ENCODE measurements at places on chromosomes 3 and 15.

DNA sequence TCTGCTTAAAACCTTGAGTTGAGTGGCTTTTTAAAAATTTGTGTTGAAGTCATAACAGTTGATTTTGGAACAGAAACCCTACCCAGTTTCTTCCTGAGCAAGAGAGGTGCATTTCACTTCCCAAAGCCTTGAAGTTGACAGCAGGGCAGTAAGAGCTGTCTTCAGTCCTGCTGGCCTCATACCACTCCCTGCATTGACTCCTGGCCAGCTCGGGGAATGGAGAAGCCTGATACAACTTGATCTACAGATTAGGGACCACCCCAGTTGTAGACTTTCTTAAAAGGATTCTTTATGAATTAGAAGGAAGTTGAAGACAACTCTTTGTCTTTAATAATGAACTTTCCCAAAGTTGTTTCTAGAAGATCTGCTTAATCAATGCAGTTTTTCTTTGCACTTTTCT lies 90.6 kb upstream of the FLNB start:
- DNase-seq: no peak

GRCh38 chr3:64023861-64024223 lies 548 bp upstream of the PSMD6 start:
- DNase-seq: no peak

- no peak for DNase-seq
These were observed 10.5 kb downstream of the WWTR1 start for GRCh38 chr3:149647285-149647684.

- no peak for DNase-seq
These were observed 11.3 kb downstream of the TMEM108 start for GRCh38 chr3:133049491-133049890.

DNA sequence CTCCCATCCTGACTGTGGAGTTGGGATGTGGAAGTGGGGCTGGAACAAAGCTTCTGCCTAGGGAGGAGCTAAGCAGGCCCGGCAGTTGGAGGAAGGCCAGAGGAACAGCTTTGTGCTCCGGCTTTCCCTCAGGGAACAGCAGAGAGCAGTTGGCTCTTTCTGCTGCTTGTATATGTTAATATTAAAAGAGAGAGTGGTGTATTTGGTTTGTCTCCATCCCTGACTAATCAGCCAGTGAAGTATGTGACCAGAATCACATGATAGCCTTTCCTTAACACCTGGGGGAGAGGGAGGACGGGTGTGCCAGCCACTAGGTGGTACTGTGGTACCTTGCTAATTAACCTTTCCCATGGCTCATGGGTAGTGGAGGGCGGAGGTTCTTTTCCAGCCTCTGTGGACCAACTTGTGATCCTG lies 10.0 kb downstream of the EIF2B5 start:
- peak; percentile 15 for DNase-seq

- DNase-seq: no peak
These were observed 19.3 kb downstream of the POMGNT2 start for GRCh38 chr3:43086460-43087165.

DNA sequence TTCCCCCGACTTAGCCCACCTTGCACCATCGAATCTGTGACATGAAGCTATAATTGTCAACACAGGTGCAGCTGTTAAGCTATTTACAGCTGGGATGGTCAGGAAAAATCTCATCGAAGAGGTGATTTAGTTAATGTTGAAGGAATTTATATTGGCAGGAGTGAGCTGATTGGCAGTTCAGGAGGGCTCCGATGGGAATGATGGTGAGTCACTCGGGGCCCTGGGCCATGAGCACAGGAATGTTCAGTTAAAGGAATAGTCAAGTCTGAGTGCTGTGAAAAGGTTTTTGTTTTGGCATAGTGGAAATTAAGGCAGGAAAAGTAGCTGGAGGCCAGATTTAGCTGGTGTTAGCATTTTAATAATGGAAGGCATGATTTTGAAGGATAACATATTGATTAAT lies 95.7 kb downstream of the OXSM start:
- DNase-seq: no peak

DNA sequence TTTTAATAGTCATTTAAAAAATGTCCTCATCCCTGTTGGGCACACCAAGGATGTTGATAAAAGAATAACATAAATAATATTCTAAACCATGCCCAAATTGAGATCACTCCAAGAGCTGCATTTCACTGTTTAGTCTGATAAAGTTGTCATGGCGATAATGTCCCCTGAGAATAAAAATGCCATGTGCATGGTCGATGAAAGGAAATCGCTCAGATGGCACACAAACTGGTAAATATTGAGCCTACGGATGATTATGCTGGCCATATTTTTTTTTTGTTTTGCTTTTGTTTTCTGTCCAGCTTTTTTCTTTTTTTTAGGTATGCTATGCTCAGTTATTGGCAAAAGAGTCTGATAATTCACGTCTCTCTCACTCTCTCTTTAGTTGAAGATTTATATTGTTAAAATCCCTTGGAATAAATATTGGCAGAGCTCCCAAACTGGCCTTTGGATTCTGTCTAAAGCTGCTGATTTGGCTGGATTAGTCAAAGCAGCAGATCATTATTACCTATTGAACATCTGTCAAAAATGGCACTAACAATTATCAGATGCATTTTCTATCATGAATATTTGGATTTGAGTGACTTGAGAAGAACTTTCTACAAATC lies 643.8 kb downstream of the SQOR start:
- DNase-seq: peak; percentile 96

DNA sequence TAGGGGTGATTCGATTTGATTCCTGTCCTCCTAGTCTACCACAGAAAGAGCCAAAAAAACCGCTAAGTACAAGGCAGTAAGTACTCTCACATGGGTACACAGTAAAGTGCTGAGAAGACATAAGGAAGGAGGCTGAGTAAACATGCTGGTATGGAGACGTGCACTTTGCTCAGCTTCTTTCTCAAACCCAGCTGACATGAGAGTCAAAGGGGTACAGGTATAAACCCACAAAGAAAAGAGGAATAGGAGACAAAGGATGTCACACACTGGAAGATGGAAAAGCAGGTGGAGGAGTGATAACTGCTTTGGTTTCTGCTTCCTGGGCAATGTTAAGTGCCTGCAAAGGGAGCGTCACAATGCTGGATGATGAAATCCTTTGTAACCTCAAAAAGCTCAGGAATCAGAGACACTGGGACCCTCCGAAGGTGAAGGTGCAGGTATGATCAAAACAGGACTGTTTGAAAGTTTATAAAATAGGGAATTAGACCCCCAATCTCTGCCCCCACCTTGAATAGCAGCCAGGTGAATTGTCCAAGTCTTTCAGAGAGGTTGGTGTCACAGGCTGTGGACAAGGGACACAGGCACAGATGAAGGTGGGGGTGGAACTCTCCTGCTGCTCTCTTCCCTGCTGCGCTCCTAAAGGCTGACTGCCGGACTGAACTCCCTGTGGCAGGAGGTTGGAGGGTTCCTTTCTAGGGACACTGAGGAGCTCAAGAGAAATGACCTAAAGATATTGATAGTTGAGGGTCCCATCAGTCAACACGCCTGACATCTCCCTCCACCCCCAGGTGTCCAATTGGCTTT lies 101.8 kb downstream of the RAB11A start:
- DNase-seq: no peak

- DNase-seq: no peak
These were observed 46.1 kb downstream of the MYRIP start for GRCh38 chr3:39855517-39855916.

GRCh38 chr15:88185584-88185983 lies 71.0 kb downstream of the NTRK3 start:
- DNase-seq: no peak

DNA sequence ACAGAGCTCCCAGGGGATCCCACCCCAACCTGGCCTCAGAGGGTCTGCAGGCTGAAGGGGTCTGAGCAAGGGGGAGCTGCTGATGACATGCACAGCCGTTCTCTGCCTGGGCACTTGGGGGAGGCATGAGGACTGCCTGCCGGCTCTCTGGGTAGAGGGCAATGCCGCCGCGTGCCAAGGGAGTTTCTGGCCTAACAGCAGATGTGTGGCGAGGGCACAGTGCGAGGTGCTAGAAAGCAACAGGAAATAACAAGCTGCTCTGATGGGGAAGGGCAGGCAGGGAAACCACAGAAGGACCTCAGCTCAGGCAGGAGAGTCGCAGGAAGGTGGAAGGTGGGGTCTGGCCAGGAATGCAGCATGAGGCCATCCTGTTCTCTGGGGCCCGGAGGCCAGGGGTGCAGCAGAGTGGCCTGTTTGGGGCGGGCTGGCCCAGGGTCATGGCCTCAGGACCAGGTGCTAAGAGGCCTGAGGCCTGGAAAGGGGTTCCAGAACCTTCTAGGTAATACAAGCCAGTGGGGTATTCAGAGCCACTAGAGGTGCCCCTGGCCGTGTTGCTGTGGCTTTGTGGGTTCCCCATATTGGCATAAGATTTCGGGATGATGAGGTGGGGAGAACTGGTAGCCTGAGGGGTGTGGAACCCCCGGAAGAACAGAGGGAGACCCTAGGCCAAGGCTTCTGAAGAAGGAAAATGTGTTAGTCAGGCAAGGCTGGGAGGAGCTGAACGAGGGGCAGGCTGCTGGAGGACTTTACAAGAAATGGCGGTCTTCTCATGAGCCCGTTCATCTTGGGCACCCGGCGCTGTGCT lies 41.2 kb downstream of the RGMA start:
- DNase-seq: no peak

DNA sequence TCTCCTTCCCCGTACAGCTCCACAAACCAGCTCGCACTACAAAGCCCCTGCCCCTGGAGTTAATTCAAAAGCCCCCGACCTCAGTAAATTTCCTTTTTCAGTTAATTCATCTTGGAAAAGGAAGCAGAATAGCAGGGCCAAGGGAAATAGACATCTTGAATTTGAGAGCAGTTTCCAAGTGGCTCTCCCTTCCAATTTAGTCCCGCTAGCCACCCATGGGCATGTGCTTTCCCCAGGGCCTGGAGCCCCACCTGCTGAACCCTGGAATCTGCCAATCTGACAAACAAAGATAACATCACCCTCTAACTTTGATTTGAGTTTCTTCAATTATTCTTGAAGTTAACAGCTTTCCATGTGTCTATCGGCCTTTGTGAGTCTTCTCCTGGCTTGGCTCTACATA lies 31.7 kb downstream of the PRR20G start:
- DNase-seq: no peak

DNA sequence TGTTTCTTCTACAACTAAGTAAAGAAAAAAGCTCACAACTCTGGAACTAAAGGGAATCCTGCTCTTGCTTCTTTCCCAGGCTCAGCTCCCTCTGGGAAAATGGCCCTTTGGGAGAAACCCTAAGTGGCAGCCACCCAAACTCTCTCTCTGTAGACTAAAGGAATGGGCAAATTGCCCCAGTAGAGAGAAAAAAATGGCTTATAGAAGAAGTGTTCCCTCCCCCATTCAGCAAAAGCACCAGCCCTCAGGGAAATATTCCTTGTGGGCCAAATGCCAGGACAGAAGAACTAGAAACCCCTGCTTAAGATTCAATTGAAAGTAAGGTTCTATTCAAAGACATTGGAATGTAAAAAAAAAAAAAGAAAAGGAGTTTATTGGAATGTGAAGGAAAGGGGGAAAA lies 603.7 kb upstream of the ALCAM start:
- DNase-seq: no peak

All from NCI-H1092 treated with DMSO at 0.1 percent for 48 hours (cell line).